ENCODE measurements at places on chromosomes 2 and 18.

- DNase-seq, result no peak
Measured at GRCh38 chr2:239954166-239955086, 70.7 kb downstream of the NDUFA10 start.

DNA sequence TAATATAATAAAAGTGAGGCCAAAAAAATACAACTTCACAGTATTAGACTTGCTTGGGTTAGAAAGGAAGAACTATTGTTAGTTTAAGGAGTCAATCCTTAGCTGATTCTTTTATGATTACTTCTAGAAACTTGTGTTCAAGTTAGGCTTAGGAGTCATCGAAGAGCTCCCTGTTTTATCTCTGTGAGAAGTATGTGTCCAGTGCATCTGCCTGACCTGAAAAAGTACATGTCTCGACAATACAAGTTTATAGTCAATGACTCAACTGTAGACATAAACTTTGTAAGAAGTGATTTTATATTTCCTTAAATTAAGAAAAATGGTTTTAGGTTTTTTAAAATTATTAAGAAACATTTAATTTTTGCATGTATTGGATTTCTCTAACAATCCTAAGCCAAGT, 571.2 kb downstream of the ZEB2 start:
- no peak for DNase-seq

DNA sequence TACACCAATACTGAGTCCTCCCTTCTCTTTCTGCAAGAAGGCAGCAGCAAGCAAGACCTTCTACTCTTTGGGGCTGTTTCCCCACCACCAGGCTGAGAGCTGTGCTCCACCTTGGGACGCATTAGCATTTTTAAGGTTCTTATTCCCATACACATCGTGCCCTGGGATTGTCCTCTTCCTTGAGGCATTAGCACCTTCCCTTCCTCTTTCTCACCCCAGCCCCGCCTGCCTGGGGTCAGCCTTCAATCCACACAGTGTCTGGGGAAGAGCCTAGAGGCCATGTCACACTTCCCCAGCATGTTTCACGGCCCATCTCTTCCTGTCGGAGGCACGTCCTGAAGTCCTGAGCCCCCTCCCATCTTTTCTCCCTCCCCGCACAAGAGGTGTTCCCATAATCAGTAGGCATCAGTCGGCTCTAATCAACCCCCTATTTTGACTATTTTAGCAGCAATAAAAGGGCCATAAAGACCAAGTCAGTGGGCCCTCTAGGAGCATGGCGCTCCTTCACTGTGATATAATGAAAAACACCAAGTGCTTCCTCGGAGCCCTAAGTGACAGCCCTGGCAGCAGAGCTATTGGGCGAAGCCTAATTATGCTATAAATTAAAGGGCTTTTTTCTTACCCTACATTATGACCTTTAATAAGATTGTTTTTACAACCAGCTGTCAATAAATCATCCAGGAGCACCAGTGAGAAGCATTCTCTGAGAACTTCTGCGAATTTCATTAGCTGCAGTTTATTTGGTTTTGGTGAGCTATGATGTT, 55.0 kb upstream of the PKDCC start:
- no peak for DNase-seq

DNA sequence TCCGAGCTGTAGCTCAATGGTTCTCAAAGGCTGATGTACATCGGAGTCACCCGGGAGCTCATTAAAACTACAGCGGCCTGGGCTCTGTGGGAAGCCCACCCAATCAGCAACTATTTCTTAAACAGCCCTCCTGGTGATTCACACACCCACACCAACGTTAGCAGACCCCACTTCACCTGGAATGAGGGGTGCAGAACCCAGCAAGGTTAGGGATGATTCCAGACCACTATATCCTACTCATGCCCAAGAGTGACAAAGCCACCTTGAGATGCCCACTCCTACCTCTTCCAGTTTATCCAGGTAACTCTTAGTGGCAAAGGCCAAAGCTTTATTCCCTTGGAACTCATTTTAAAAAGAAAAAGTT, 149.7 kb downstream of the RHBDD1 start:
- no peak for DNase-seq

- DNase-seq, result no peak
Measured at GRCh38 chr2:39734445-39734844, 44.6 kb downstream of the THUMPD2 start.

- DNase-seq, result no peak
Measured at GRCh38 chr2:37767959-37768925, 96.8 kb upstream of the CDC42EP3 start.

GRCh38 chr2:159103411-159103810, 135.0 kb downstream of the TANC1 start:
- no peak for DNase-seq

- DNase-seq, result no peak
Measured at GRCh38 chr18:22034276-22034675, 135.1 kb upstream of the GATA6 start.

- DNase-seq, result no peak
Measured at GRCh38 chr2:103847276-103847675, 1006.6 kb upstream of the POU3F3 start.

GRCh38 chr2:102505290-102505689, 32.3 kb downstream of the SLC9A4 start:
- DNase-seq, result no peak

DNA sequence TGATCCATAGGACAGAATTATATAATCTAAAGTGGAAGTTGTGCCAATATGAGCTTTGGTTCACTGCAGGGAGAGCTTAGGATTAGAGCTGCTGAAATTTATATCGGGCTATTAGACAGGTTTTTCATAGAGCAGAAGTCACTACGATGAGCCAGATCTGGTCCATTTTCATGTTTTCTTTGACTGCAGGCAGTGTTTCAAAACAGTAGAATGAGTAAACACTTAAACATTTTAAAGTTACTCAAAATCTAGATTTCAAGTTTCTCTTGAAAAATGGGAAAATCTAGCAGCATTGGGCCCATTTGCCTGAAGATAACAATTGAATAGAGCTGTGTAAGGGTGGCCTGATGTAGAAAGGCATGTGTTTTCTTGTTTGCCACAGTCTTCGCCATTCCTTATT, 14.5 kb upstream of the ADAM23 start:
- no peak for DNase-seq

DNA sequence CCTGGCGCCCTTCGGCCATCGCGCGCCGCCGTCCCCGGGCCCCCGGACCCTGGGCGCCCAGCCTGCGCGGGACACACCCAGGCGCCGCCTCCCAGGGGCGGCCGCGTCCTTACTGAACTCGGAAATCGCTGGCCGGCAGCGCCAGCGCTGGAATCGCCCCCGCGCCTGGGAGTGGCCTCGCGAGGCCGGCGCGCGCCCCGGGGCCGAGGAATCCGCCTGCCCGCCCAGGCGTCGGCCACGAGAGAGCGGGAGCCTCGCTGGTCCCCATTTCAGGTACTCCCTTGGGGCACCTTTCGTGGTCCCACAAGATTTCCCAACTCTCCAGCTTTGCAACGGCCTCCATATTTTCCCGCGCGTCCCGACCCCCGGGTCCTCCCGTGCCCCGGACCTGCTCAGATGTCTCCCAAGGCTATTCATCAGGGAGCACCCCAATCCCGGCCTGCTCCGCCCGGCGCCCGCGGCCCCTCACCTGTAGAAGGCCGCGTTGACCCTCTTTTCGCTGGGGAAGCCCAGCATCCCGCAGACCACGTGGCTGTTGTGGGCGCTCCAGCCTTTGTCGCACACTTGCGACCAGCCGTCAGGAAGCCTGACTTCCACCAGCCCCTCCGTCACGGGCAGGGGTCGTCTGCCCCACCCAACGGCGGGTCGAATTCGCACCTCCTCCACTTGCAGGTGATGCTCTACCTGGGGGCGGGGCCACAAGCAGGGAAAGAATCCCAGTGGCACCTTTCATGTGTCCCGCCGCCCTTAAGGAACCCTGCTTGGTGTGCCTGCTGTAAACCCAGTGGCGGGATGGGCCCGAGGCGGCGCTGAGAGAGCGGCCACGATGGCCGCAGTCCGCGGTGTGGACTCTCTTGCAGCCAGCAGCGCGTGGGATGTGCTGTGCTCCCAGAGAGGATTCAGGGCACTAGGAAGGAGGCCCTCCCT, 4.6 kb downstream of the LOXL3 start:
- DNase-seq, result no peak

GRCh38 chr2:226410247-226410835, 389.3 kb downstream of the IRS1 start:
- DNase-seq, result no peak

DNA sequence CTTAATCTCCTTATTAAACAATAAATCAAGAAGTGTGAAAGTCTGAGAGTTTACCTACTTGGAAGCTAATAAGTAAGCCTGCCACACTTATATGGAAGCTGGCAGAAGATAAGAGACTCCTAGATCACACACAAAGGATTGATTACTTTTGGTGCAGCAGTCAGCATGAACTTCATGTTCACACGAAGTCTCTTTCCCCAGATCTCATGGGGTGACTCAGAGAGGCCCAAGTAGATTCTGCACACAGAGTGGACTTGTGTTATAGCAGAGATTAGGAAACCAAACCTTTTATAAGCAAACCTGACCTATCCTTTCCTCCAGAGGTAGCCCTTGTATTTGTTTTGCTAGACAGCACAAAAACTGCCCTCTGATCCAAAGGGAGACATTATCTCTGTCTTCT, 9.9 kb upstream of the GAREM1 start:
- no peak for DNase-seq

GRCh38 chr2:28206762-28207161, 185.9 kb upstream of the FOSL2 start:
- no peak for DNase-seq

DNA sequence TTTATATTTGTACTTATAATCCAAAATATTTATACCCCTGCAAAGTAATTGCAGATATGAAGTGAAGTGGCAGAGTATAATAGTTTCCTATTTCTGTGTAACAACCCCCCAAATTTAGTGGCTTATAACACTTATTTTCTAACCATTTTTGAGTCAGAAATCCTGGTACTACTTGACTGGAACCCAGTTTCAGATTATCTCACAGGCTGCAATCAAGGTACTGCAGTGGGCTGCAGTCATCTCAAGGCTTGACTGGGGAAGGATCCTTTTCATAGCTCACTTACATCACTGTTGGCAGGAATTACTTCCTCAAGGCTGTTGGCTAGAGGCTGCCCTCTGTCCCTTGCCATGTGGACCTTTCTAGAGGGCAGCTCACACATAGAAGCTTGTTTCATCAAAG, 558.2 kb upstream of the PKDCC start:
- no peak for DNase-seq

GRCh38 chr2:196131384-196131937, 39.9 kb downstream of the STK17B start:
- peak; percentile 24 for DNase-seq

- no peak for DNase-seq
Measured at GRCh38 chr2:235551965-235552364, 58.1 kb downstream of the AGAP1 start.

DNA sequence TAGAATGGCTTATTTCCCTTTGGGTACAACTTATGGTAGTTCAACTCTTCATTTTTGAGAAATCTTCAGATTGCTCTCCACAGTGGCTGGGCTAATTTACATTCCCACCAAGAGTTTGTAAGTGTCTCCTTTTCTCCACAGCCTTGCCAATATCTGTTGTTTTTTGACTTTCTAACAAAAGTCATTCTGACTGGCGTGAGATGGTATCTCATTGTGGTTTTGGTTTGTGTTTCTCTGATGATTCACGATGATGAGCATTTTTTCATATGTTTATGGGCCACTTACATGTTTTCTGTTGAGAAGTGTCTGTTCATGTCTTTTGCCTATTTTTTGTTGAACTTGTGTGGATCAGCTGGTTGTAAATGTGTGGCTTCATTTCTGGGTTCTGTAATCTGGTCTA, 871.0 kb downstream of the EPHA4 start:
- no peak for DNase-seq

GRCh38 chr2:24332791-24333540, 27.4 kb downstream of the ITSN2 start:
- DNase-seq, result no peak

DNA sequence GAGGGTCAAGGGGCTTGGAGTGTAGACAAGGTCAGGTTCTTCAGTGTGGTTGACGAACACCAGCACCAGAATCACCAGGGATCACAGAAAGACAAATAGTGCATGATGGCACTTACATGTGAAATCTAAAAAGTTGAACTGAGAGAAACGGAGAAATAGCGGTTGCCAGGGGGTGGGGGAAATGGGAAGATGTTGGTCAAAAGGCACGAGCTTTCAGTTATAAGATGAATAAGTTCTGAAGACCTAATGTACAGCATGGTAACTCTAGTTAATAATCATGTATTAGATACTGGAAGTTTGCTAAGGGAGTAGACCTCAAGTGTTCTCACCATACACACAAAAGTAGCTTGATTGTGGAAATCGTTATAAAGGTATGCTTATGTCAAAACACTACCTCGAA, 43.7 kb upstream of the DARS1 start:
- DNase-seq, result no peak

GRCh38 chr2:166297951-166298350, 77.8 kb downstream of the SCN9A start:
- DNase-seq, result no peak

GRCh38 chr2:154143105-154143504, 271.4 kb downstream of the GALNT13 start:
- DNase-seq, result no peak

DNA sequence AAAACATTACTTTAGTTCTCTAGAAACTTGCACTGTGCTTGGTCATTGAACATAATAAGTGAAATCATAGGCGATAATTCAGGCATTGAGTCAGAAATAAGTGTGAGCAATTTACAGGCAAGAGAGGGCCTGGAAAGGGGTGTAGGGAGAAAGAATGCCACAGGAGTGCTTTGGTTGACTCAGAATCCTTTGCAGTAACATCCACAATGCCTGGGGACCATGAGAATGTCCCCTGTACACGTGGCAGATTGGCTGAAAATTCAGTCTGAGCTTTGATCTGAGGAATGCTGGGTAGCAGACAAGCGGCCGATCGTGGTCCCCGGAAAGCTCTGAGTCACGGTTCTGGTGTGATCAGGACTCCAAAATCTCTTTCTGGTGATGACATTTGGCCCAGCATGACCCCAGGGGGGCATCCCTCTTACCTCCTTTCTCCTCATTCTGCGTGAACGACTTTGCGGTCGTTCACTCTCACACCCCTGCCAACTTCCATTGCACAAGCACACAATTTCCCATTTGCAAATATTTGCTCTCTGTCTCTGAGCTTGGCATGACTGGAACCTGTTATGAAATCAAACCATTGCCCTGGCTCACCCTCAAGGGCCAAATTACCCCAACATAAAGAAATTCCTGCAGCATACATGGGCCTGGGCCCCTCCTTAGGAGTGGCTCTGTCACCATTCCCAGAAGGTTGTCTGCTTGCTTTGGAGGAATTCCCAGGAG, 305.0 kb upstream of the EPAS1 start:
- no peak for DNase-seq

DNA sequence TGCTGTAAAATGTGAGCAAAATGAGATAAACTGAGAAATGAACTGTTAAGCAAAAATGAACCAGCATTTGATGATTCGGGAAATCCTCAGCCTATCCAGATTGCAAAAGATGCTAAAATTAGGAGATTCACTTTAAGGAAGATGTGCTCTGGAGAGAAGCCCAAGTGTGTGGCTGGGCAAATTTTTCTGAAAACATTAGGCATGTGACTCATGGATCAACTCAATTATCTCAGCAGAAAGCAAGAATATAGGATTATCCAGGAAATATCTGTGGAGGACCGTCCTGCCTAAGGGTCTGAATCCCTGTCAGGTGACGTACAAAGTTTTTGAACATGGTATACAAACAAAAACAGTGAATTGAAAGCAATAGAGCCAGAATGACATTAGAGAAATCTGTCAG, 1268.3 kb upstream of the TMEFF2 start:
- DNase-seq, result no peak

GRCh38 chr2:111923276-111923804, 24.9 kb downstream of the MERTK start:
- DNase-seq, result no peak

GRCh38 chr18:35073186-35074105, 32.2 kb downstream of the MAPRE2 start:
- DNase-seq, result no peak

GRCh38 chr2:235218486-235218907, 266.7 kb downstream of the SH3BP4 start:
- DNase-seq, result no peak
